Amniotic epithelial cell (primary cell): ENCODE measurements at places on chromosomes 3 and 15.

GRCh38 chr3:54783611-54784010 is 144.2 kb downstream of the LRTM1 start:
- no peak for DNase-seq

DNA sequence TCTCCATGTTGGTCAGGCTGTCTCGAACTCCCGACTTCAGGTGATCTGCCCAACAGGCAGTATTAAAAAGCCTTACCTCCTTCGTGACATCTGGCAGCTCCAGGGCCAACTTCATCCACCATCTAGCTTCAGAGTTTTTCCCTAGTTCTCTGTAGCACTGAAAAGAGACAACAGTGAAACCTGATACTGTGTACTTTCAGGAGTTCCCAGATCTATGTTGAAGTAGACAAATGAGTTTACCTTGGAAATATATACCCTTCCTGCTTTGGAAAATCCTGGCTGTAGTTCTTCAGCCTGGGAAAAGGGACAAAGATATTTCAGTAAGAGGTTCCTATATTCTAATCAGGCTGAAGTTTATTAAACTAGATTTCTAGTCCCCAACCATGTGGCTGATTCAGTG is 18.0 kb downstream of the RMDN3 start:
- no peak for DNase-seq

DNA sequence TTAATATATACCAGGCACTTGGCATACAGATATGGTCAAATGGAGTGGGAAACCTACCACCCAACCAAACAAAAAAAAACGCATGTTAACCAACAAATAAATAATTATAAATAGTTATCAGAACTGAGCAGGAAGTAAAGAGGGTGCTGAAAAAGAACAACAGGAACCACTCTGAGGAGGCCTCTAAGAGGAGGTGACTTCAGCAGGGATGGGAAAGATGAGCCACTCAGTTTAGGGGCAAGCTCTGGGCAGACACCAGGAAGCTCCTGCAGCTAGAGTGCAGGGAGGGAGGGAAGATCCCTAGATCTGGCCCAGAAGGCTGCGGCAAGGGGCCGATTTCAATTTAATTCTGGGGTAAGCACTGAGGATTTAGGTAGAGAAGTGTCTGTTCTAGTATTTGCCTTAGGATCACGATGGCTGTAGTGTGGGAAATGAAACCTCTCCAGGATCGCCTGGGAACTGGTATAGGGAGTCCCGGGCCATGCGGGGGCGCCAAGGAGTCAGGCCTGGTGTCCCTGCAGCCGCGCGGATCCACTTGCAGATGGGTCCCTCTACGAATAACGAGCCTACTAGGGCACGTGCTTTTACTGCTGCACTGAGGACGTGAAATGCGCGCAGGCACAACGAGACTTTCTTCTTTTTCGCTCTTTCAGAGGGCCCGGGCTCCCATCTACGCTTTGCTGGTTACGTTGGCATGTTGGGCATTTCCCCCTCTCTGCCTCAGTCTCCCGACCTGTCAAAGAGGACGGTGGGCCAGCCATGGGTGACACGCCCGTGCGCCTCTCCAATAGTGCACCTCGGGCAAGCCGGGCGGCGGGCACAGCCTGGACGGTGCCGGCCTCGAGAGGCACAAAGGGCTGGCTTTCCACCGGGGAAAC is 1.5 kb upstream of the LIMD1 start:
- DNase-seq: peak; percentile 85

DNA sequence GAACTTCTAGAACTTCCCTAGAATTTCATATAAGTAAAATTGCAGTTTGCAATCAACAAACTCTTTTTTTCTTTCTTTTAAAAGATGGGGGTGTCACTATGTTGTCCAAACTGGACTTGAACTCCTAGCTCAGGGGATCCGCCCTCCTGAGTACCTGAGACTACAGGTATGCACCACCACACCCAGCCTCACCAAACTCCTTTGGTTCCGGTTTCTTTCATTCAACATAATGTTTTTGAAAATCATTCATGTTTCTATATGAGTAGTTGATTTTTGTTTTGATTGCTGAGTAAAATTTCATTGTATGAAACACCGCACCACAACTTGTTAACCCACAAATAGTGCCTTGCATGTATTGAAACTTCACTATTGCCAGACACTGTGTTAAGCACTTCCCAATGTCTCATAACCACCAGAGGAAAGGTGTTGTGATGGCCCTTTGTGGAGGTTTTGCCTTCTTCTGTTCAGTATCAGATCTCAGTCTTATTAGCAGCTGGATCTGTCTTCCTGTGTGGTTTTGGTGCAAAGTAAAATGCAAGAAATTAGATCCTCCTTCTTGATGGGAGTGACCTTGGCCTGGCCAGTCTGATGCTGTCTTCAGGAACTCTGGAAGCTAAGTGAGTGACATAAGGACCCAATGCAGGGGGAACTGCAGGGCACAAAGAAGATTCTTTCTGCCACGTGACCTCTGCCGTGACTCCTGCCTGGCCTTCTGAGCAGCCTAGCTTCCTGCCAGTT is 78.8 kb upstream of the UBE2E1 start:
- DNase-seq: no peak

- peak; percentile 88 for DNase-seq
These were observed 256.5 kb upstream of the NECTIN3 start for GRCh38 chr3:110815008-110815583.

DNA sequence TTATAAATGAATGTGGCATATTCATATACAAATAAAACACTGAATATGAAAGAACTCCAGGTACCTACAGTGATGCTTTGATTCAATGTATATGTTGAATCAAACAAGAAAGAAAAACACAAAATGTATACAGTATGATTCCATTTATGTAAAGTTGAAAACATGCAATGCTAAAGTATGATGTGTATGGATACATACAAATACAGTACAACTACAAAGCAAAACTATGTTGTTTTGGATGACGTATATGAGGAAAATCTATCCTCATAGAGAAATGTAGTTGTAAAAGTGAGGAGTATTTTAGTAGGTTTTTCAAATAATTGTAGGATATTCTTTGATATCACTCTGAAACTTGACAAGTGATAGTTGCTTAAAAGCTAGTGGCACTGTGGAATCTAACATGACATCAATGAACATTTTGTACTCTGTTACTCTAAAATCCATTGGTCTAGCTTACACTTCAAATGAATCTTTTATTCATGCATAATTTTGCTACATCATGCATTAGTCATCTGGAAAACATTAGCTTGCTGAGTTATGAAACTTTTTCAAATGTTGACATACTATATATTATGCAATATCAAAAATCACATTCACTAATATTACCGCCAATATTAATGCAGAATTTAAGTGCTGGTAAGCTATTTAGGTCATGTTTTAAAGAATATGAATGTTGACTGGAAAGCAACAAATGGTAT is 278.1 kb upstream of the CHRNA7 start:
- DNase-seq: peak; percentile 15

DNA sequence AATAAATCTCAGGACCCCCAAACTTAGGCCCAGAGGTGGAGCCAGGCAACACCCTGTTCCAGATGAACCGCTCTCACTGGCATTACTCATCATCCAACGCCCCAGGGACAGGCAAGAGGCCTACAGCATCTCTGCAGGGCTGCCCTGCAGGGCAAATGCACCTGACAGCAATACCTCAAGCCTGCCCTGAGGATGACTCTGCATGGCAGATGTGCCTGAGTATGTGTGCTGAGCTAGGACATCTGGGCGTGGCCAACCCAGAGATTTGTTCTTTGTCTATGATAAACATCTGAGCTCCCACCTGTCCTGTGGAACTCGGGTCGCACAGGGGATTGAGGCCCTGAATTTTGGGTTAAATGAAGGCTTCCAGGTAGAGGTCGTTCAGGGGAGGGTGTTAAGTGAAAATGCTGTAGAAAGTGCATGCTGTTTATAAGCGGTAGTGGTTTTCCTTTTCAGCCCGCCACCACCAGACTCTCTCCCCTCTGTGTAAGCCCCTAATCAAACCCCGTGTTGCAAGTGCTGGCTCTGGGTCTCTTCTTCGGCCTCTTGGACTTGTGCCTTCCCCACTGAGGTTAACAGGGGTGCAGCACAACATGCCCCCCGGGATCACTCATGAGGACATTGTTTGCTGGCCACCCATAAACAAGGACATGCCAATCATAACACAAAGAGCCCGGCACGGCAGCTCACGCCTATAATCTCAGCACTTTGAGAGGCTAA is 92.3 kb downstream of the ATP10A start:
- DNase-seq: no peak

DNA sequence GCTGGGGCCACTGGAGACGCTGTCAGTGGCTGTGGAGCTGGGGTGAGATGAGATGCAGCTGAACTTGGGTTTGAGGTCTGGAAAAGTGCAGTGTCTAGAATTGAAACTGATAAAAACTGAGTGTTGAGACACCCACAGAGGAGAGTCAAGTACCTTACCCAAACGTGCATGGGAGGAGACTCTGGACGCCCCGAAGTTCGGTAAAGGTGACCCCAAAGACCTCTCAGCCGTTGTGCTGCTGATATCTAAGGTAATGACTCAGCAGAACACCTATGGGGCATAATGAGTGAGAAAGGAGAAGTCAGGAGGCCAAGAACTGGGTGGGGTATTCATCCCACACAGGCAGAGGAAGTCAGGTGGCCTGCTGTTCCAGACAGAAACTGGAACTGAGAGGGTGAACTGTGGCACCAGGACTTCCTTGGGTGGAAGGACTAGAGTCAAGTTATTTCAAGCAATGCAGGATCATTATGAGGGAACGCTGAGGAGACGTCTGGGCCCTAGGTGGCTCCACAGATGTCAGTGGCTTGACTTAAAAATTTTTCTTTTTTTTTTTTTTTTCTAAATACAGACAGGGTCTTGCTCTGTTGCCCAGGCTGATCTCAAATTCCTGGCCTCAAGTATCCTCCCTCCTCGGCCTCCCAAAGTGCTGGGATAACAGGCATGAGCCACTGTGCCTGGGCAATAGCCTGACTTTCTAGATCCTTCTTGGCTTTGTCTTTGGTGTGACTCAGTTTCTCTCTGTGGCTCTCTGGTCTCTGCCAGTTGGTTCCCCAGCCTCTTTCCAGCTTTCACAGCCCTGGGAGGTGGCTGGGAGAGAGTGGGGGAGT is 67.6 kb upstream of the GCNT3 start:
- no peak for DNase-seq

DNA sequence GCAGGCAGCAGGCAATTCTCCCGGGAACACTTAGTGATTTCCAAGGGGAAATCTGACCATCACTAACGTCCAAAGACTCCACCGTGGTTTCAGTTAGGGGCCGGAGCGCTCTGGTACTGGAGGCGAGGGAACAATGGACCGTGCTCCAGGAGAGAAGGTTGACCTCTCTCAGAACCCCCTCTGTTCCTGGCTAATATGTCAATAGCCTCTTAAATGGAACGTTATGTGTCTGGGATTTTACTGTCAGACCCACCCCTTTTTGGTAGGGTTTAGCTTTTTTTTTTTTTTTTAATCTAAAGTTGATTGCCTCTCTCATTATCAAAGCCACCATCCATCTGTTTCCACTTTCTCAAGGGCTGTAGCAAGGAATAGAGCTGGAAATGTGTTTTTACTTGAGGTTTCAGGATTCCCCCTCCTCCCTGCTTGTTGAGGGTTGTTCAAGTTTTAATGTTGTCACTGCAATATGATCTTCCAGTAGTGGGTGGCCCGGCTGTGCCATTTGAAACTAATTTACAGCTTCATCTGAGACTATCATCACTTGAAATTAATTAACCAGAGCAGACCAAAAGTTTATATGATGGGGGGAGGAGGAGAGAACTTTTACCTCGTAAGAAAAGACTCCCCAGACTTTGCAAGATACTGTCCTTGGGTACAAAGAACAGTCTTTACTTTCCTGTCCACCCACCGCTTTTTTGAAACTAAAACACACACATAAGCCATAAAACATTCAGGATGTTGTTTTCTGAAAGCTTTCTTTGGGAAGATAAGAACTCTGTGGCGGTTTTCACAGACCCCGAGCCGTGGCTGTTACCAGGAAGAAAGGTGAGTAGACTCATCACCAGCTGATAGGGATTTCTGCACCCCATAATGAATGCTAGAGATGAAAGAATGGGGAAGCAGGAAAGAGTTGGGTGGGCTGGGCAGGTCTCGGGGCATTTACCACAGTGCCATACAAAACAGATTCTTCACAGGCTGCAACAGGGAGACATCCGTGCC is 187.8 kb downstream of the UACA start:
- no peak for DNase-seq

- DNase-seq: no peak
These were observed 220.0 kb downstream of the SV2B start for GRCh38 chr15:91320101-91320500.

DNA sequence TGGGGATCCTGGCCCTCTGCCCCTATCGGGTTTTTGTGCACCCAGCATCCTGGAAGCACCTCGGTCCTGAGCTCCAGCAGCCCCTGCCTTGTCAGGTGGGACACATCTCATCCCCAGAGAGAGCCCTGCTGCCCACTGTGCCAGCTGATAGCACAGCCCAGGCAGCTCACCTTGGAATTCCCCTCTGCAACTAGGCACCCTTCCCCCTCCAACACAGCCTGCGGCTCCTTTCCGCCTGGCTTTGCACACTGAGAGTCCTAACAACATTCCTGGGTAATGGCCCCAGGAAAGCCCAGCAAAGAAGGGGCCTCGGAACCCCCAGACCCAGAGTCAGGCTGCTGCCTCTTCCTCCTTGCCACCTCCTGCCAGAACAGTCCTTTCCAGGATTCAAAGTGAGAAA is 5.9 kb downstream of the HCN4 start:
- no peak for DNase-seq
